CD4-positive, alpha-beta T cell treated with Interleukin-4 for 4 hours (primary cell): ENCODE measurements at places on chromosomes 4 and X.

DNA sequence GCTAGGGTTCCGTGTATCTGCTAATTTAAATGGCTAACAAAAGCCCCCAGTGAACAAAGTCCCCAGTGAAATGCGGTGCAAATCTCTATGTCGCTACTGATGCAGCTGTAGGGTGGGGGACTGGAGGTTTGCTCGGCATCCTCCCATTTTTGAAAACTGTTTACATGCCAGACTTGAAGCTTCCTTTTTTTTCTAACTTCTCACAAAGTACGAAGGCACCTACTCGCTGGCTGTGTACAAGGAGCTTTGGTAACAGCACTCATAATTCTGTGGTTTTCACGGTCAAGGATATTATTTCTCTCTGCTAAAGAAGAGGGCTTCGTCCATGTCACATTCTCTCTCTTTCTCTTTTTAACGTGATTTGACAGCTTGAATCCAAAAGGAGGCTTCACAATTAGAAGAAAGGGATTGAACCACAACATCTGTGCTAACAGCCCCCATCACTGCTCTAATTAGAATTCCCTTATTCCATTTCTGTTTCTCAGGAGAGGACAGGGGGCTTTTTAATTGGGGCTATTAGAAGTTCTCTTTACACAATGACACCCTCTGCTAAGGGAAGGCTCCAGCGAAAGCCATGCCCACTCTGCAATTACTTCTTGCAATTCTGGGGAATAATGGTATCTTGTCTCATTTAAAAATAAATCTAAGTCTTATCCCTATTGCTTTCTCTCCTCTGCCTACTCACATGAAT lies 46.7 kb downstream of the TMEM156 start:
- DNase-seq: no peak

GRCh38 chrX:26914232-26914631 lies 548.9 kb downstream of the PPP4R3C start:
- DNase-seq: no peak

DNA sequence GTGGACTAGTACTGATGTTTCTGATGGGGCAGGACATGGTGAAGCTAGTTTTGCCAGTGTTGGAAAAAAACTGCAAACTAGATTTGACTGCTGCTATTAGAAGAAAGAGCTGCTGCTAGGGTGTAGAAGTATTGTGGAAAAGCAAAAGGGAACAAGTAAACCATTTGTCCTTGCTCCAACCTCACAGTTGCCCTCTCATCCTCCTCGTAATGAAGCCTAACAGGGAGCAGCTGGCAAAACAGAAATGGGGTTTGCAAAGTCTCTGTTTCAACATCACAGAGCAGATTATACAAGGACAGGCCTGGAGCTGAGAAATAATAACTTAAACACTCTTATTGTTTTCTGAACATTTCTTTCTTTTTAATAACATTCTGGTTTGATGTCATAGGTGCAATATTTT lies 346.2 kb downstream of the MAGEB5 start:
- no peak for DNase-seq

- DNase-seq: no peak
These were observed 193.5 kb downstream of the PDGFC start for GRCh38 chr4:156778093-156778492.

DNA sequence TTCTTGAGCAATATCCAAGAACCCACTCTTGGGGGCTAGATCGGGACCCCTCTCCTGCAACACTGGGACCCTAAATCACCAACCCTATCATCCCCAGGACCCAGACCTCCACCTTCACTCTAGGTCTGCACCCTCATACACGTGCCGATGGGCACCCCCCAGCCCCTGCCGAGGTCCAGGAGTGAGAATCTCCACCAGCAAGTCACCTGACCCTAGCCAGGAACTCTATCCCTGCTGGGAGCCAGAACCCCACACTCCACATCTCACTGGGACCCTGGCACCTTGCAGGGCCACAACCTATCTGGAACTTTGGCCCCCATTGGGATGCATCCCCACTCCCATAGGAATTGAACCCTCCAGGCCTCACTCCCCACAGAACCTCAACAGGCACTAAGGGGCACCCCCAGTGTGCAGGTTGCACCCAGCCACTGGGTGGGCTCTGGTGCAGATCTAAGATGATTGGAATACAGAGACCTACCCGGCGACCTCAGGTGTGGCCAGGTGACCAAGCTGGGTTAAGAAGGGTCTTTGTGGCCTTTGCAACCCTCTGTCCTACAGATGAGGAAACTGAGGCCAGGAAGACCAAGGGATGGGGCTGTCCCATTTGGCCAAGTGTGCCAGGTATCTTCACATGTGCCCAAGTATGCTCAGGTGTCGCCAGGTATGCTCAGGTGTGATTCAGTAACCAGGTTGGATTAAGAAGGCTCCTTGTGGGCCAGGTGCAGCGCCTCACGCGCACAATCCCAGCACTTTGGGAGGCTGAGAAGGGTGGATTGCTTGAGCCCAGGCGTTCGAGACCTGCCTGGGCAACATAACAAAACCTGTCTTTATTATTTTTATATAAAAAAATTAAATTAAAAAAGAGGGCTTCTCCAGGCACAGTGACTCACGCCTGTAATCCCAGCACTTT lies 3.1 kb upstream of the DHRSX start:
- no peak for DNase-seq

DNA sequence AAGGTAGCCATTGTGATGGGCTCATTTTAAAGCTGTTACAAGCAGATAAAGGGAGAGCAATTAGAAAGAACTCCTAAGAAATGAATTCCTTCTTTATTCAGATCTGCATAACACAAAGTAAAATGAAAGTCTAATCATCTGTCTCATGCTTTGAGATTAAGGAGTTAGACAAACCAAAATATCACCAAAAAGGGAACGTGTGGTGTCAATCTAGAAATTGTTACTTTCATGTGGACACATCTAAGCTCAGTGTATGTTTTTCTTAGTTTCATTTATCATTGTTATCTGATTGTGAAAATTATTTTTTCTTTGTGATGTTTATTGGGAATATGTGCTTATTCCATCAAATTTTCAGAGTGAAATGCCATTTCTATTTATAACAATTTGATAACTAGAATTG lies 80.3 kb downstream of the BANK1 start:
- DNase-seq: no peak

- no peak for DNase-seq
These were observed 7.4 kb downstream of the H2BW2 start for GRCh38 chrX:104047171-104047570.
